Right lung (tissue), 10 donors: ENCODE measurements at places on chromosomes 4 and X. TPM values are rescaled to one million over a fixed set of nuclear protein-coding genes. Genes with fewer than 3 reads are reported as not detected.

The FGF5 gene
- polyA plus RNA-seq = not detected

DNA sequence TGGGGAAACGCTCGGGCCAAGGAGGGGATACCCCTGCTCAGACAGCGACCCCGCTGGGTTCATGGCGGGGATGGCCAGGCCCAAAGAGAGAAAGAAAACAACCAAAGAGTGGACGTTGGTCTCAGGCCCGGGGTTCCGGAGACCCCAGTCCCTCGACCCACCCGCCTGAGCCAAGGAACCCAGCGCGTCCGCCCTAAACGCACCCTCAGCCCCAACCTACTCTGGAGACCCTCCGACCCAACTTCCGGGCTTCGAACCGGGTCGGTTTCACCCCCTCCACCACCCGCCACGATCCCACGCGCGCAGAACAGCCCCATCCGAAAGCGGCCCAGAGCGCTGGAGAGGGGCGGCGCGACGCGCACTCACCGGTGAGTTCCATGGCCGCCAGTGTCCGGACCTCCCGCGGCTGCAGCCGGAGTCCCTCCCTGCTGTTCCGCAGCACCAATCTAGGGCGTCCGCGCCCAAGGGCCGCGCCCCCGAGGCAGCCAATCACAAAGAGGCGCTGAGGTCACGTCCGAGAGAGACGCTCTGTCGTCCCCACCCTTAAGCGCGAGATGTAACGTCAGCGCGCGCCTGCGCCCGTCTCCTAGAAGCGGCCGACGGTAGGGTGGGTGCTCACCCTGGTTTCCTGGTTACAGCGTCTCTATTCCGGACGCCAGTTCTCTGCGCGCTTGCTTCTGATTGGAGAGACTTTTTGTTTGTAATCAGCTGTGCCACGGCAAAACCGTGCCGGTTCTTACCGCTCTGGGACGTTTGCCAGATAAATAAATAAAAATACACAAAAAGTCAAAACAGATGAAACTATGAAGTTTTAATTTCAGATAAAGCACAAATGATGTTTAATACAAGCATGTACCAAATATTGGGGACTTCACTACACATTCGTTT is at the start of gene PIGA:
TSS of gene PIGA (minus strand) at position 389 of the 888 bp plus-strand sequence. CDS start 3,593 bp downstream, outside the sequence.
- DNase-seq = peak; percentile 96

GRCh38 chr4:78222575-78223186 is 165.6 kb downstream of the FRAS1 start:
- DNase-seq = no peak

The CLDN2 gene
- polyA plus RNA-seq = 80.0 TPM

The TRAM1L1 gene
- polyA plus RNA-seq = 14.3 TPM

The SYAP1 gene
- 18.7 TPM for polyA plus RNA-seq

GRCh38 chr4:57195622-57196021 is 85.4 kb upstream of the IGFBP7 start:
- DNase-seq = no peak

- no peak for DNase-seq
These were observed 44.8 kb upstream of the PTPN13 start for GRCh38 chr4:86549163-86549788.

GRCh38 chr4:102299354-102300107 is 45.8 kb downstream of the SLC39A8 start:
- DNase-seq = no peak

The XG gene
- polyA plus RNA-seq = 0.14 TPM

- DNase-seq = peak; percentile 75
These were observed 2.1 kb upstream of the PCDH7 start for GRCh38 chr4:30718021-30718542.

DNA sequence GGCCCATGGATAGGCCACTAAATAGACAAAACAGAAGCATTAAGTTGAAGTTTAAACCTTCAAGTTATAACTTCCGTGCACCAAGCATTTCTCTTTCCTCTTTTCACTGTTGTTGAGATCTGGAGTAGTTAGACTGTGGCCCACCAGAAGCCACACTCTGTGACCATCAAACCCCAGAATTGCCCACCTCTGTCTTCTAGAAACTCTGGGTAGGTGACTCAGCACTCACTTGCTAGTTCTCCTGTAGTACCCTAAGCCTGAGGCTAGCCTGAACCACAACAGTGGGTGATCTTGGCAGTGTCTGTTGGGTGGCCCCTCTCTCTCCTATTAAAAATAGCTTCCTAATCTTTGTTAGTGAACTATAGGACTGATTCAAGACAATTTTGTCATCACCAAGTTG is 24.6 kb upstream of the CD40LG start:
- DNase-seq = no peak

DNA sequence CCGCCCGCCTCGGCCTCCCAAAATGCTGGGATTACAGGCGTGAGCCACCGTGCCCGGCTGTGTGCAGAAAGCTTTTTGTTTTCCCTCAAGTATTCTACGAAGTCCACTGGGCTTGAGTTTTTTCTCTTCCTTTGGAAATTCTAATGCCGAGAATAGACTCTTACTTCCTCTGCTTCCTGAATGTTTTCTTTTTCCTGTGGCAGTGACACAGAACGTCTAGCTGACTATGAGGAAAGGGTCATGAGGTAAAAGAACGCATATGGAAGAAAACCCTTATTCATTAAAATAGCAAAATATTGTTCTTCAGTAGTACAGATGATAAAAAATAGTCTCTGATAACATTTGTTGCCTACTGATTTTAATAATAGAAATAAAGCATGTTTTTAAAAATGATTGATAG is 4.9 kb upstream of the SLC25A4 start:
- no peak for DNase-seq
